ENCODE measurements at places on chromosomes 1 and 21.

DNA sequence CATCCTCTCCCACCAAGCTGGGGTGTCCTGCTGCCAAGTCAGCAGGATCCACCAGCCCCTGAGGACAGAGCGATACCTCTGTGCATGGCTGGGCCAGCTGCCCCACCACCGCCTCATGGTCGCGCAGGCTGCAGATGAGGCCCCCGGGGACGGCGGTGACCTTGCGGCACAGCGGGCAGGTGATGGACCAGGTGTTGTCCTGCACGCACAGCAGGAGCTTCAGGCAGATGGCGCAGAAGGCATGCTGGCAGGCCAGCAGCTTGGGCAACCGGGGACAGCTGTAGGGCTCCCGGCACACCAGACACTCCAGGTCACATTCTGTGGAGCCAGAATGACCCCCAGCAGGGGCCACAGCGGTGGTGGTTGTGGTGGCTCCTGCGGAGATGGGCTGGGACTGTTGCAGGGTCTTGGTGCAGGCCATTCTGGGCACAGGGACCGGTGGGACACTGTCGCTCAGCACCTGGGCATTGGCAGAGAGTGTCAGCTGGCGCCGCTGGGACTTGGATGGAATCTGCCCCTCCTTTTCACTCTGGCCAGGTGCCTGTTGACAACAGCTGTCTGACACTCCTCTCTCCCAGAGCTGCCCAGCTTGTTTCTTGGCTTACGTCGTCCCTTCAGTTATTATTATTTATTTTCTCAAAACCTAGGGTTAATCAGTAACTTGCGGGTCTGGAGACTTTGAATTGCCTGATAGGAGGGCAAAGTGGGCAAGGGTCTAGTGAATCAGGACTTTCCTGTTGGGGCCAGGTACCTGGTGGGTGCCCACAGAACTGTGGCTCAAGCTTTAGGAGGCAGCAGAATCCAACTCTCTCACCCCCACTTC is at the start of gene RNF186:
TSS of gene RNF186 (minus strand) at position 603 of the 823 bp plus-strand sequence. CDS start at position 421, 182 bp downstream.
- DNase-seq = no peak

DNA sequence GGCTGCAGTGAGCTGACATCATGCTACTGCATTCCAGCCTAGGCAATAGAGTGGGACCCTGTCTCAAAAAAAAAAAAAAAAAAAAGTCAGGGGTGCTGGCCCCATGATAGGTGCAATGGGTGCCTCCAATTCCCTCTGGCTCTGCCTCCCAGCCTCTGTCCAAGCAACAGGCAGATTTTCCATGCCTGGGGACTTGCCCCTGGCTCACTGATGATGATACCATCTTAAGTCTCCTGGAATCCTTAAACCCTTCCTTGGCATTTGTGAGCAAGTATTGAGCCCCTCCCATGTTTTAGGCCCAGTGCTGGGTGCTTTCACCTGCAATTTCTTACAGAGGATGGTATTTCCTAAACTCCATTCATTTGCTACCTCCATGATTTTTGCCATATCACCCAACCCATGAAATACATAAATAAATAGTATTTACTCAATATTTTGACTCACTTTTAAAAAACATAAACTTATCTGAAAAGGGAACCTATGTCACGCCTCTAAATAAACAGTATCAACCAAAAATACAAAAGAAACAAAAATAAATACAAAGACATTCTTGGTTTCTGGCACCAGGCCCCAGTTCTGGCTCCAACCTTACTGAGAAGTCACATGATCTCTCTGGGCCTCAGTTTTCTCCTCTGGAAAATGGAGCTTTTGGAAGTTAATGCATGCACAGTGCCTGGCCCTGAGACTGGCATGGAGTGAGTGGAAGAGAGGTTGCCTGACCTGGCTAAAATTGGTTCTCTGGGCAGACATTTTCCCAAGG is 1.5 kb upstream of the ALPL start:
- no peak for DNase-seq

DNA sequence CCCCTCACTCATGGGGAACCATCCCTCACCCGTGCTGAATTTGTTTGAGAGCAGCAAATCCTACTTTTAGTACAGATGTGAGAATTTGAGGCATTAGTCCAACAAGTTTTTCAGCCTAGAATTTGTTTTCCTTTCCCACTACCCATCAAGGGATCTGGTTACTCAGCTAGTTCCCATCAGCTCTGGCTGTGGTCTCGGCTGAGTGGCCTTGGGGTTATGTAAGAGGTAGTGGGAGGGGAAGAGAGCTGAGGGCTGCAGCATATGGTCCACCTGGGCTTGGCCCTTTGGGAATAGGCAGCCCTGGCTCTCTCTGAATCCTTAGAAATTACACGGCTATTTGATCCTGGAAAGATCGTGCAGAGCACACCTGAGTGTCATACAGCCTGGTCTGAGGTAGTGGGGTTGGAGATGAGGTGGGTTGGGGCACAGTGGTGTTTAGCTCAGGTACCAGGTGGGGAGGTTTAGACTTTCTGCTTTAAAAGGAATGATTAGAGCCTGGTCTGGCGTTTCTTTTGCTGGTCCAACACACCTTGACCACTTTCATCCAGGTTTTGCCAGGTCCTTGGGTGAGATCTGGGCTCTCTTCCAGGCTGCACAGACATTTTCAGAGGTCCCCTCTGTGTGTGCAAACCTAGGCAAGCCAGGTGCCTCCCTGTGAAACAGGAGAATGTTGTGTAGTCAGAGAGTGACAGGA is 4.2 kb downstream of the GSTM4 start:
- DNase-seq = no peak

- DNase-seq = no peak
Observed at GRCh38 chr1:56457756-56458375, 121.5 kb downstream of the PLPP3 start.

- no peak for DNase-seq
Observed at GRCh38 chr21:39373634-39374033, 24.7 kb upstream of the HMGN1 start.

- DNase-seq = no peak
Observed at GRCh38 chr1:180925471-180926051, 12.9 kb downstream of the KIAA1614 start.

DNA sequence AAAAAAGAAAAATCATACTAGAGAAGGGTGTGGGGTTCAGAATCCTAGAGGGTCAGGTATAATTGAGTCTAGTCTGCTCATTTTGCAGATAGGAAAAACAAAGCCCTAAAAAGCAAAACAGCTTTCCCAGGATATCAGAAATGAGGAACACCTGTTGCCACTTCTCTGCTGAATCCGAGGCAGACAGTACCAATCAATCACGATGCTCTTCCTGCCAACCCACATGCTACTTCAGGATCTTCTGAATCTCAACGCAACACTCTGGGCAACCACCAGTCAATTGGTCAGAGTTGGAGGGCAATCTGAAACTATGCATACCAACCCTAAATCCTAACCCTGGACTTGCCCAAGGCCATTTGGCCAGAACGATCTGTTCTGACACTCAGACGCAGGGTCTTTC is 128.3 kb downstream of the EPHB2 start:
- no peak for DNase-seq

GRCh38 chr1:107940701-107941100 is 24.3 kb downstream of the VAV3 start:
- no peak for DNase-seq

DNA sequence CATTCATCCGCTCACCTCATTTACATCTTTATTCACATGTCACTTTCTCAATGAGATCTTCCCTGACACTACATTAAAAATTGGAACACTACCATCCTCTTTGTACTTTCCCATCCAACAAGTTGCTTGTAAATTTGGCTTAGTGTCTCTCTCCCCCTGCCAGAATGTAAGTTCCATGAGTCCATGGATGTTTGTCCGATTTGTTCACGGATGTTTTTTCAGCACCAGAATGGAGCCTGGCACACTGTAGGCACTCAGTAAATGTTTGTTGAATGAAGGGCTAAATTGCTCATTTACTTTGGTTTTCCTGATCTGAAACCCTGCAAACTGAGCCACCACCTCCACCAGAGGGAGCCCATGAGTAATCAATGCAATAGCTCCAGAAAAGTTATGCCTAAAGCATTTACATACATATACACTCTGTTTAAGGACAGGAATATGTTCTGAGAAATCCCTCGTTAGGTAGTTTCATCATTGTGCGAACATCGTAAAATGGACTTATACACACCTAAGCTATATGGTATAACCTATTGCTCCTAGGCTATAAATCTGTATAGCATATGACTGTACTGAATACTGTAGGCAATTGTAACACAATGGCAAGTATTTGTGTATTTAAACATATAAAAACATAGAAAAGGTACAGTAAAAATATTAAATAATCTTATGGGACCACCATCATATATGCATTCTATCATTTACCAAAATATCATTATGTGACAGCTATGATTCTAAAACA is 2.8 kb upstream of the EYA3 start:
- DNase-seq = peak; percentile 64
